Left ventricle myocardium inferior (tissue), 1 donor: ENCODE measurements at places on chromosomes 3 and 15.

GRCh38 chr15:58771621-58772250 is 634 bp downstream of the MINDY2 start:
- peak; percentile 53 for DNase-seq

- DNase-seq, result no peak
Measured at GRCh38 chr3:69932087-69932486, 67.4 kb upstream of the SAMMSON start.

DNA sequence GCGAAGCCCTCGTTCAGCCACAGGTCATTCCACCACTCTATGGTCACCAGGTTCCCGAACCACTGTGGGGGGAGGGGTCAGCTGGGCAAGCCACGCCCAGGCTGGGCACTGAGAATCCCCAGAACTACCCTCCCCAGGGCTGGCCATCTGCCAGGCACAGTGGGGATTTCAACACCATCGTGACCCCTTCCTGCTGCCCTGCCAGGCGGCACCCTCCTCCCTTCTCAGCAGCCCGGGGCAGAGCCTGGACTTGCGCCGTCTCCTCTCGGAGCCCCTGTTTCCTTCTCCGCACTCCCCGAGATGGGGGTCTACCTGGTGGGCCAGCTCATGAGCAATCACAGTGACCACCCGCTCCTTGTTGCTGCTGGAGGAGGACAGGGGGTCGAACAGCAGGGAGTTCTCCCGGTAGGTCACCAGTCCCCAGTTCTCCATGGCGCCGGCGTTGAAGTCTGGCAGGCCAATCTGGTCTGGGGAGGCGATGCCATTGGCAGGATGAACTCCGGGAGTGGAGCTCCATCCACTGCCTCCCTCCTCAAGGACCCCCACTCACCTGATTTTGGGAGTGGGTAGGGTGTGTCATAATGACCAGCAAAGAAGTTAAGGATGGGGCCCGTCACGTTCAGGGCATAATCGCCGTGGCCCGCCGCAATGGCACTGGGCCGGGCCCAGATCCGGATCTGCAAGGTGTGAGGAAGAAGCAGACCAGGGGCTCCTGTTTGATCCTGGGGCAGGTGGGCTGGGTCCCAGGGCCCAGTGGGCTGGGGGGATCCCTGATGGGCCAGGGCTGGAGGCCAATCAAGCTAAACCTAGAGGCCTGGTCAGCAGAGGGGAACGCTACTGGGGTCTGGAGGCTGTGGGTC is 10.5 kb downstream of the ANPEP start:
- no peak for DNase-seq

- DNase-seq, result no peak
Measured at GRCh38 chr3:197203714-197204146, 94.7 kb downstream of the DLG1 start.

GRCh38 chr3:115092220-115092791 is 54.8 kb downstream of the ZBTB20 start:
- DNase-seq, result peak; percentile 62

DNA sequence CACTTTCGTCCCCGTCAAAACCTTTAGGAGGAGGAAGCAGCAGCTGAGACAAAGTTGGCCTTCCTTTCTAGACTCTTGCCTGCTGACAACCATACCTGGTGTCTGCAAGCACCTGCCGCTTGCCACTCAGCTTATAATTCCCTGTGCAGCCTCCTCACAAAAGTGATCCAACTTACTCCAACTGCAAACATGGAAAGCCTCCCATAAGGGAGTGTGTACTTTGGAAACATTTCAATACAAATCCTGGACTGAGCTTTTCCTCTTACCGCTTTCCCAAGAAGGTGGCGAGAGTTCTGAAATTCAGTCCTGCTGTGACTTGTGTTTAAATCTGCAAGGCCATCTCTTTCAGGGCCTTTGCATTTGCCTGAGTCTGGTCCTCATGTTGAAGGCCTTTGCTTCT is 86.8 kb downstream of the LARS2 start:
- DNase-seq, result no peak

GRCh38 chr3:187777331-187777941 is 32.2 kb upstream of the BCL6 start:
- no peak for DNase-seq

GRCh38 chr3:125083776-125084175 is 28.0 kb upstream of the HEG1 start:
- no peak for DNase-seq

DNA sequence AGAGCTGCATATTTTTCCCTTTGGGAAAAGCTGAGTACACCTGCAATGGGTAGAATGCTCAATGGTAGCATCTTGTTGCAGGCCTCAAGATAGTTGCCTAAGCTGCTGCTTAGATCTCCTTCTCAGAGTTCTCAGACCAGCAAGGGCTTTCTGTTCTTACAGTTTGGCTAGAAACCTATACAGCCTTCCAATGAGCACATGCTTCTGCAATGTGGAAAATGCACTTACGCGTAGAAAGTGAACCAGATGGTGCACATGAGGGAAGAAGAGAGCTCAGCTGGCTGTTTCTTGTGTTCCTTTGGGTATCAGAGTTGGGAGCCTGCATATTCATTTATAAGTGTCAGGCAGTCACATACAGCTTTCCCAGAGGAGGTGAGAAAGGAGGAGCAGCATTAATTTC is 136.4 kb downstream of the B3GALNT1 start:
- DNase-seq, result no peak

- no peak for DNase-seq
Measured at GRCh38 chr3:30895329-30895728, 868 bp upstream of the GADL1 start.
